GM19239 (cell line): ENCODE measurements at places on chromosomes 5 and 9.

- DNase-seq, result no peak
Observed at GRCh38 chr5:58718269-58718978, 135.5 kb downstream of the RAB3C start.

GRCh38 chr9:83701769-83702168, 6.0 kb downstream of the UBQLN1 start:
- DNase-seq, result no peak

DNA sequence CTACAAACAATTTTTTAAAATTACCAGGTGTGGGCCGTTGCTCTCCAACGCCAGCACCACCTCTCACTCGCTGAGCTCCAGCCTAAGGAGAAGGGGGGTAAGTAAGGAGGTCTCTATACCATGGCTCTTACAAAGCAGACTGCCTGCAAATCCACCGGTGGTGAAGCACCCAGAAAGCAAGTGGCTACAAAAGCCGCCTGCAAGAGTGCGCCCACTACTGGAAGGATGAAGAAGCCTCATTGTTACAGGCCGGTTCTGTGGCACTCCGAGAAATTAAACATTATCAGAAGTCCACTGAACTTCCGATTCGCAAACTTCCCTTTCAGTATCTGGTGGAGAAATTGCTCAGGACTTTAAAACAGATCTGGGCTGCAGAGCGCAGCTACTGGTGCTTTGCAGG, 46.0 kb downstream of the CDO1 start:
- DNase-seq, result no peak

- peak; percentile 9 for DNase-seq
Observed at GRCh38 chr9:20683351-20684034, 566 bp upstream of the FOCAD start.

- peak; percentile 89 for DNase-seq
Observed at GRCh38 chr5:69093771-69094482, at the start of gene SLC30A5. SLC30A5 (plus strand) TSS chr5:69094014; CDS start chr5:69094256, 242 bp downstream.

DNA sequence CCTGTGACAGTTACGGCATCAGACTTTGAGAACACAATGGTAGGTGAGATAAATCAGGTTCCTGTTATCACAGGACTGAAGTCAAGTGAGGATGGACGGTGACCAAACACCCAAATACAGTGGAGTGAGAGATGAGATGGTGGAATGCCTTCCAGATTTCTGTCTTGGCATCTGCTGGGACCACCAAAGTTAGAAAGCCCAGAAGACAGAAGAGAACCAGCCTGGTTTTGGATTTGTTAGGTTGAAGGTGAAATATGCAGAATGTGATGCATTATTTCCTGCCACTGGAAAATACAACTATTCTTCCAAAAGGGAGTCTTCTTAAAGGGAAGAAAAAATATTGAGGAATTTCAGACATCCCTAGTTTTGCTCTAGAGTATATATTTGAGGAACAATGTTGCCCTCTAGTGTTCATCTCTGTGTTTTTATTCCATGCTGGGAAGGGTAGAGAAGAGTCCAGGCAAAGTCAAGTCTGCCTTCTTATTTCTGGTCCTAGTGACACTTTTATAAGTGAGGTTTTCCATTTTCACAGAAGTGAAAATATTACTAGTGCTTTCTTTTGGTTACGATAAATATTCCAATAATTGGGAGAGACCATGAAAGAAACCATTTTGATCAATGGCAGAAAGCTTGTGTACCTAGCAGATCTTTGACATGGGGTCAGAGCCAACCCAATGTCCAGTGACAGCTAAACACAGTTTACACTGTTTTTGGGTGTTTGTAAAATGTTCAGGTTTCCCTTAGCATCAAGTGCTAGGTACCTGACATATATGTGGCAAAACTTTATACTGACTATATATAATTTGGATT, 142.3 kb upstream of the ANKH start:
- no peak for DNase-seq

- no peak for DNase-seq
Observed at GRCh38 chr5:108793207-108793606, 45.5 kb downstream of the FER start.

- no peak for DNase-seq
Observed at GRCh38 chr9:84903963-84904362, 234.4 kb downstream of the NTRK2 start.

DNA sequence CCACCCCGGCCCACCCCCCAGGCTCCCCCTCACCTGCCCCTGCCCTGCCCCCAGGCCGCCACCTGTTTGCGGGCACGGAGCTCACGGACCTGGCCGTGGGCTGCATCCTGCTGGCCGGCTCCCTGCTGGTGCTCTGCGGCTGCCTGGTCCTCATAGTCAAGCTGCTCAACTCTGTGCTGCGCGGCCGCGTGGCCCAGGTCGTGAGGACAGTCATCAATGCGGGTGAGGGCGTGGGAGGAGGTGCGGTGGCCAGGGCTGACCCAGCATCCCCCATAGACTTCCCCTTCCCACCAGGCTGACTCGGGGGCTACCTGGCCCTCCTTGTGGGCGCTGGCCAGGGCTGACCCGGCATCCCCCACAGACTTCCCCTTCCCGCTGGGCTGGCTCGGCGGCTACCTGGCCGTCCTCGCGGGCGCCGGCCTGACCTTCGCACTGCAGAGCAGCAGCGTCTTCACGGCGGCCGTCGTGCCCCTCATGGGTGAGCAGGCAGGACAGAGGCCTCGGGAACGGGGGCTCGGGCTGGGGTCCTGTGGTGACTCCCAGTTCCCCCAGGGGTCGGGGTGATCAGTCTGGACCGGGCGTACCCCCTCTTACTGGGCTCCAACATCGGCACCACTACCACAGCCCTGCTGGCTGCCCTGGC, 3.5 kb downstream of the SLC34A3 start:
- DNase-seq, result no peak

- DNase-seq, result no peak
Observed at GRCh38 chr5:1239505-1240251, 14.5 kb downstream of the SLC6A18 start.

DNA sequence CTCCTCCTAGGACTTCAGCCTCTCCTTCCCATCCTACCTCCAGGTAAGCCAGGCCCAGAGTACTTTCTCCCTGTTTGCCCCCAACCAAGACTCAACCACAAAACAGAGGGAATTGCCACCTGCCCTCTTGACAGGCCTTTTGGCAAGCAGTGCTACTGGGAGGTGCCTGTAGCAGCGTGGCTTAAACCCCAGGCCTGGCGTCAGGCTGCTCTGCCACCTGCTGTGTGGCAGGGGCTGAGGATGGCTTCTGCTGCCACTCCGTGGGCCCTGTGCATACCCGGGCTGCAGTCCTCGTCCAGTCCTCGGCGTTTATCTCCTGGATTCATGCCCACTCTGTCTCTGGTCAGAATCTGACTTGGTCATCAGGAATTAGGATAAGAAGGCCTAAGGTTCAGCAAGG, 163.1 kb downstream of the PAX5 start:
- no peak for DNase-seq

GRCh38 chr5:92884469-92884868, 696.5 kb downstream of the NR2F1-AS1 start:
- no peak for DNase-seq

- no peak for DNase-seq
Observed at GRCh38 chr5:65268525-65268924, 213.2 kb downstream of the ADAMTS6 start.

- no peak for DNase-seq
Observed at GRCh38 chr9:30244877-30245276, 2139.6 kb upstream of the ACO1 start.

GRCh38 chr9:132948482-132949050, 4.2 kb upstream of the TSC1 start:
- DNase-seq, result no peak

GRCh38 chr5:119079318-119079921, 8.5 kb downstream of the DMXL1 start:
- no peak for DNase-seq

GRCh38 chr5:10563945-10564837, at the start of gene ANKRD33B:
ANKRD33B (plus strand) TSS chr5:10564070; CDS start chr5:10564468, 398 bp downstream.
- DNase-seq, result peak; percentile 86
